ENCODE measurements at places on chromosomes 11 and 22.

DNA sequence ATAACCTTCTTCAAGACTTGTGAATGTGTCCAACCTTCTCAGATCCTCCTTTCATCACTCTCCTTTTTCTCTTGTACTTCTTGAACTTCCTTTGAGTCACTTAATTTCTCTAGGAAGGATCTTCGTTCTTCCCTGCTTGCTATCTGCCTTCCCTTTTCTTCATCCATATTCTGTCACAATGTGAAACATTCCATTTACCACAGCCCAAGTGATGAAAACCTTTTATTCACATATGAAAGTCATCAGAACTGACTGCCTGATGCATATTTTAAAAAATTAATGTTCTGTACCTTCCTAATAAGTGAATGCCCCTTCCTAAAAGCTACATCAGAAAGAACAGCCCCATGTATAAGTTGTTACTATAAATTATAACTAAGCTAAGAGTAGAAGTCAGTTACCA lies 520.4 kb upstream of the LUZP2 start:
- no peak for DNase-seq

DNA sequence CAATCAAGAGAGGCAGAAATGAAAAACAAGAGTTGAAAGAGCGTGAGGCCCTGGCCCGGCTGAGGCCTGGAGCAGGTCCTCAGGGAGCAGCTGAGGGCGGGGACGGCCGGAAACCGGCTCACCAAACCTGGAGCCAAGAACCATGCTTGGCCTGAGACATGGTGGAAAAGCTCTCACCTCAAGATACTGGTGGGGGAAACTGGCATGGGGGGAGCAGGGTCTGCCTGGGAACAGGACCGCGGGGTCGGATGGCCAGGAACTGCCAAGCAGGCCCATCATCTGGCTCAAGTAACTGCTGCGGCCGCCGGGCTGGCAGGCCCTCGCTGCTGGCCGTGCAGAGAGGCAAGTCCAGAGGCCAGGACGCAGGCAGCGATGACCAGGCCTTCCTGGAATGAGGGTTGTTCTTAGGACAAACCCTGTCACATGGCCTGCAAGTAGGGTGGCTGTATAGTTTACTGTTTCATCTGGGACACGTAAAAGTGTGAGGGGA lies 18.9 kb upstream of the WNT11 start:
- DNase-seq = no peak

GRCh38 chr22:43060183-43060582 lies 29.0 kb downstream of the TTLL1 start:
- peak; percentile 54 for DNase-seq

GRCh38 chr11:116851626-116852025 lies 14.2 kb upstream of the APOA1 start:
- DNase-seq = peak; percentile 73

DNA sequence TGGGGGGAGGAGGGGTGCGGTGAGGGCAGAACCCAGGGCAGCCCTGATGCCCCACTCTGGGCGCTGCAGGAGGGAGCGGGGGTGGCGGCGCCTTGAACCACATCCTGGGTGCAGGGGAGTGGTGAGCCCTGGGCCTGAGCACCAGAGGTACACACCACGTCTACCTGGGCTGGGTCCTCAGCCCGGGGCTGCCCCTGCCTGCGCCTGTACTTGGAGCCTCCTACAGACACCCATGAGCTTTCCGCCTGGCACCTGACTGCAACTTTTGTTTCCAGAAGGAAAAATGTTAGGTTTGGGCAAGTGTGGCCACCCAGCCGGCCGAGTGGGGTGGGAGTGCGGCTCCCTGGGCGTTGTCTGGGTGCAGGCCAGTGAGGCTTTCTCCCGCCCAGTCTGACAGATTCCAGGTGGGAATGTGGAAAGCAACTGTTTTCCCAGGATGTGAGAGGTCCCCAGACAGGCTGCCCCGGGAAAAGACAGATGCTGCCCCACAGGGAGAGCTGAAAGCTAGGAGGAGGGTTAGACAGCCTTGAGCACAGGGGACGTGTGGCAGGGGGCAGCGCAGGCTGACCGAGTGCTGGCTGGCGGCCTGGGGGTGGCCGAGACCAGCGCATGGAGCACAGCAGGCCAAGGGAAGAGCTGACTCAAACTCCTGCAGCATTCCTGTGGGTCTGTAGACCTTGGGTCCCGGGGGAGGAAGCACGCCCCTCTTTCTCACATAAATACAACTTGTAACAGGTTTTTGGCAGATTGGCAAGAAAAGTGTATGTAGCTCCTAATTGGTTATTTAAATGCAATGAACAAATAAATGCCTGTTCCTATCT lies 44.1 kb downstream of the GNB1L start:
- DNase-seq = no peak

DNA sequence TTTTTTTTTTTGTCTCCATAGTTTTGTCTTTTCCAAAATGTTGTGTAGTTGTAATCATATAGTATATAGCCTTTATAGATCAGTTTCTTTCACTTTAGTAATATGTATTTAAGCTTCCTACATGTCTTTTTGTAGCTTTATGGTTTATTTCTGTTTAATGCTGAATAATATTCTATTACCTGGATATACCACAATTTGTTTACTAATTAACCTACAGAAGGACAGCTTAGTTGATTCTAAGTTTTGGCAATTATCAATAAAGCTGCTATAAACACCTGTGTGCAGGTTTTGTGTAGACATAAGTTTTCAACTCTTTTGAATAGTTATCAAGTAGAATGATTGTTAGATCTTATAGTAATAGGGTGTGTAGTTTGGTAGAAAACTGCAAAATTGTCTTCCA lies 130.3 kb upstream of the CARD18 start:
- DNase-seq = no peak

DNA sequence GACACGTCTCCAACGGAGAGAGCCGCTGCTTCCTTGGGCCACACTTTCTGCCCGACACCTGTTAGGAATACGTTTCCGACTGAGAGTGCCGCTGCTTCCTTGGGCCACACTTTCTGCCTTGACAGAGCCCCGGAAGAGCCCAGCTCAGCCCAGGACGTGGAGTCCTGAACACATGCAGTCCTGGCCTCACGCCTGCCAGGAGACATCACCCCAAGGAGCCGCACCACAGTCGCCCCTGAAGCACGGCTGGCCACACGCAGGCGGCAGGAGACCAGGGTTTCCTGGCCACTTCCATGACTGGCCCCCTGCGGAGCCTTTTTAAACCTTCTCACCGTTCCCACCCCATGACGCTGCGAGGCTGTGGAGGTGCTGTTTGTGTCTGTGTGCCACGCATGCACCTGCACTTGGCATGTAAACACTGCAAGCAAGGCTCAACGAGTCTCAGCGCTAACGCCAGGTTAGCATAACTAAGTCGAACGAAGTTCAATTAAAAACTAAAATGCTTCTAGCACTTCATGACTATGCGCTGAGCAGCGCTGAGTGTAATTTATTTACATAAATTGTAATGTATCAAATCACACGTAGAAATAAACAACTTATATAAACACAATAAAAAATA lies 8.8 kb downstream of the TOLLIP start:
- DNase-seq = no peak

- DNase-seq = no peak
Observed at GRCh38 chr22:39937906-39938305, 22.3 kb upstream of the TMA7B start.

GRCh38 chr11:128388206-128388815 lies 199.0 kb downstream of the ETS1 start:
- DNase-seq = no peak

- no peak for DNase-seq
Observed at GRCh38 chr11:10725907-10726253, 25.2 kb upstream of the CTR9 start.

DNA sequence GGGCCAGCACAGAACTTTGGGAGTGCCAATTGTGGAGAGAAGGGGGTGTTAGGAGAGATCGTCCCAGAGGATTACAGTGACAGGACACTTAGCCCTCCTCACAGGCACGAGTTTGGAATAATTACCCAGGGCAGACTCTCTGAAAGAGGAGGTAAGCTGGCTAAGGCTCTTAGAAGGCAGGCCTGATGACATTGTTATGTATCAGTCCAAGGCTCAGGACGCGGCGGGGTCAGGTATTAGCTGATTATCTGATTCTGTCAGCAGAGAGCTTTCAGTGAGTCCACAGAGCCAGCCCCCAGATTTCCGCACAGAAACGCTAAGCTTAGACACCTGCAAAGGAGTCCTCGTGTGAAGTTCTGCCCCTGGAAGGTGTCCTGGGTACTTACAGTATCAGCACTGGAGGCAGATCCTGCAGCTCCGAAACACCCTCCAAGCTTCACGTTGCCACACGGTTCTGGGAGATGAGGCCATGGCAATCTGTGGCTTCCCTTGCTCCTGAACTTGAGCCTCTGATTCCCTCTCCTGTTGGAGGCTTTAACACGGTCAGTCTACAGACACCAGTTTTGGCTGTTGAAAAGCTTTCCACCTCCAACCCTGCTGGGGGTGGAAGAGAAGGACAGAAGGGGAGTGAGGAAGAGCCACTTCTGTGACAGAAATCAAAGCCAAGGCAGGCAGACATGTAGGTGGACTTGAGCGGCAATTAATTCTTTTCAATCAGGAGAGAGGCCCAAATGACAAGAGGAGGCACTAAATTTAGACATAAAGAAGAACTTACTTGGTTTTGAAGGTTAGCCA lies 123.6 kb upstream of the CADM1 start:
- no peak for DNase-seq

- no peak for DNase-seq
Observed at GRCh38 chr11:133753150-133753549, 92.2 kb downstream of the SPATA19 start.

- DNase-seq = no peak
Observed at GRCh38 chr11:105573091-105573490, 36.8 kb upstream of the GRIA4 start.

DNA sequence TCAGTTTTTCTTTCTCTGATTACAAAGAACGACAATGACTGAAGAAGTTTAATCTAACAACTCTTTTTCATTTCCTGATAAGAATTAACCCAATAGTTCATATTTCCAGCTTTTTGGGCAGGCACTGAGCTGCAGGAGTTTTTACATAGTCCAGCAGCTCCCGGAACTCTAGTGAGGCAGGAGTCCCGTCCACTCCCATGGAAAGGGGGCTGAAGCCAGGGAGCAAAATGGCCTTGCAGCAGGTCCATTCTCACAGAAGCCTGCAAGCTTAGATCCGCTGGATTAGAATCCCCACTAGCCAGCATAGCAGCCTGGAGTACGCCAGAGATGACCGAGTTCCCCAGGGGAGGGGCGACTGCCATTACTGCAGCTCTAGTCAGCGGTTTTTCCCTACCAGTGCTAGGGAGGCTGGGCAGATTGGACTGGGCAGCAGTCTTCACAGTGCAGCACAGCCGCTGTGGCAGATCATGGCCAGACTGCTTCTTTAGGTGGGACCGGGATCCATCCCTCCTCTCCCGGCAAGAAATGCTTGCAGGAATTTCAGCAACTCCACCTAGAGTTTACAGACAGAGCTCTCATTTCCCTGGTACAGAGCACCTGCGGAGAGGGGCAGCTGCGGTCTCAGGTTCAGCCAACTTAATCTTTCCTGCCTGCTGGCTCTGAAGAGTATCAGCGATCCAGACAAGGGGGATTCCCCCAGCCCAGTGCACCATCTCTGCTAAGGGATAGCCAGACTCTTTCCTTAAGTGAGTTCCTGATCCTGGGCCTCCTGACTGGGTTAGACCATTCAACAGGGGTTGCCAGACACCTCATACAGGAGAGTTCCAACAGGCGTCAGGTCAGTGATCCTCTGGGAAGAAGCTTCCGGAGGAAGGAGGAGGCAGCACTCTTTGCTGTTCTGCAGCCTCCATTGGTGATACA lies 742 bp upstream of the CASP4 start:
- no peak for DNase-seq

DNA sequence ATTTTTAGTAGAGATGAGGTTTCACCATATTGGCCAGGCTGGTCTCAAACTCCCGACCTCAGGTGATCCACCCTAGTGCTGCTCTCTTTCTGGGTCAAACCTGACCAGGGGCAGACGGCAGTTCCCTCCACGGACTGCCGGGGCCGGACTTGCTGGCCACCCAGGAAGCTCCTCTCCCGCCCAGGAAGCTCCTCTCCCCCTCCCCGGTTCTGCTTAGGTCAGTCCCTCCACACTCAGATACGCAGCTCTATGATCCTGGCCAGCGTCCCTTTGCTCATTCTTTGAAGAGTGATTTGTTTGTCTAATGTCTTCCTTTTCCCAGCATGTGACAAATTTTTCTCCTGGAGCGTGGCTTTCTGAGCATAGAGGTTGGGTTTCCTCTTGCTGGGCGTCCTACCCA lies 125.3 kb upstream of the B3GAT1 start:
- no peak for DNase-seq

GRCh38 chr11:78586452-78587046 lies 11.9 kb upstream of the NARS2 start:
- peak; percentile 69 for DNase-seq

GRCh38 chr22:38973289-38974169 lies 8.6 kb upstream of the APOBEC3B start:
- peak; percentile 72 for DNase-seq

DNA sequence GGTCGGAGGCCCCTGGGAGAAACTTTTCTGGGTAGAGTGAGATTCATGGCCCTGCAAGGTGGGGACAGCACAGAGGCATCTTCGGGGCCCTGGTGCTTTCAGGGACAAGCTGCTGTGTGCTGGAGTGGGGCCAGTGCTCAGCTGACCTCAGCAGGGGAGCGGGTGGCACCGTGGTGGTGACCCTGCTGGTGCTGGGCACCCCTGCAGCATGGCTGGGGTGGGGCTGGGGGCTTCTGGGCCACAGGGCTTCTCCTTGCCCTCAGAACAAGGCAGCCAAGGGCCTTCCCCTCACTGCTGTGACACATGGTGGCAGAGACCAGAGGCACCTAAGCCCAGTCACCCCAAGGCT lies 24.9 kb upstream of the GNB1L start:
- no peak for DNase-seq

- no peak for DNase-seq
Observed at GRCh38 chr11:132980670-132981069, 551.6 kb downstream of the OPCML start.

DNA sequence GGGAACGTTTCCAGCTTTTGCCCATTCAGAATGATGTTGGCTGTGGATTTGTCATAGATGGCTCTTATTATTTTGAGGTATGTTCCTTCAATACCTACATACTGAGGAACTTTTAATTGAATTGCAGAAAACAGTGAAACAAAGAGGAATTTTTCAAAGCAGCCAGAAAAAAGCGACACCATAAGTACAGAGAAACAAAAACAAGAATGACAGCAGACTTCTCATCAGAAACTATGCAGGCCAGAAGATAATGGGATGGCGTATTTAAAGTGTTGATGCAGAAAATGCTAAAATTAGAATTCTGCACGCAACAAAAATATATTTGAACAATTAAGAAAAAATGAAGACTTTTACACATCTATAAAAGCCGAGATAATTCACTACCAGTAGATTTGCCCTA lies 95.4 kb upstream of the TIMP3 start:
- peak; percentile 62 for DNase-seq

DNA sequence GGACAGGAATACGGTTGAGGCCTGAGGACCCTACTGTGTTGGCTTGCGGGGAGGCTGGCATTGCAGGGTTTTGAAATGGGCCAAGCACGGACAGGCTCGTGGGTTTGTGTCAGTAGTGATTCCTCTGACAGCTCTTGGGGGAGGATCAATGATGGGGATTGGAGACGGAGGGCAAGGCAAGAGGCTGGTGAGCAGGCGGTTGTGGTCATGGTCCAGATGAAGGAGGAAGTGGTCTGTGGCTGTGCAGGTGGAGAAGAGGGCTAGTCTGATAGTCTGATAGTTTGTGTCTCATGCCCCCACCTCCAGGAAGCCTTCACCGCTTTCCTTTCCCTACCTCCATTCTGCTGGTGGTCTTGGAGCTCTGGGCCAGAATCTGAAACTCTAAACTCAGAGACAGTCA lies 3.0 kb downstream of the MAFF start:
- peak; percentile 52 for DNase-seq

Data from hematopoietic multipotent progenitor cell treated with erythropoietin and hydrocortisone succinate and interleukin-3 and kit ligand, for 6 days (in vitro differentiated cells).